ENCODE measurements at places on chromosomes 3 and 15. TPM values are rescaled to one million over a fixed set of nuclear protein-coding genes. Genes with fewer than 3 reads are reported as not detected.

DNA sequence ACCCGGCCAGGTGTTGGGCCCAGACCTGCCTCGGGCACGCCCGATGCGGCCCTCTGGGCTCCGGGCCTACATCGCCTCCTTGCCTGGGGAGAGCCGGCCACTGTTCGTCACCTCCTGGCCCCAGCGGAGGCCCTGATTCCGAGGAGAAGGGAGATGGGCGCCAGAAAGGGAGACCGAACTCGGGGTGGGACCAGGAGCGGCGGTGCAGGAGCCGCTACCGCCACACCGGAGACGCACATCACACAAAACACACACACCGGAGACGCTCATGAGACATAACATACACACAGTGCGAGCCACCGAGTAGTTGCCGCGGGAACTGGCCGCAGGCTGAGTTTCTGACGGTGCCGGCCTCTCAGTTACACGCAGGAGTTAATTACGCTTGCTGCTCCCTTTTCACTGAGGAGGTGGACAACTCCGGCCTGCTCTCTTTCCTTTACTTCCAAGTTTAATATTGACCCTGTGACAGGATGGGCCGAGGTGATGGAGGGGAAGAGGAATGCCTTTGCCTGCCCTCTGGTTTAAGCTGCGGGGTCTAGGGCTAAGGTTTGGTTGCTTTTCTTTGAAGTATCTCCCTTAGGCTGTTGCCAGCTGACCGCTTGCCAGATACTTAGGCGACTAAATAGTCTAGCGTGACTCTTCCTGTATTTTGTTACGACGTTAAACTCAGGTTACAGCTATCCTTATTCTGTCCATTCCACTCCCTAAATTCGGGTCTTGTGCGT, 570 bp downstream of the PCNP start:
- DNase-seq, result peak; percentile 46

The GABRB3 gene
- total RNA-seq, result 0.91 TPM

The GMNC gene
- total RNA-seq, result not detected

DNA sequence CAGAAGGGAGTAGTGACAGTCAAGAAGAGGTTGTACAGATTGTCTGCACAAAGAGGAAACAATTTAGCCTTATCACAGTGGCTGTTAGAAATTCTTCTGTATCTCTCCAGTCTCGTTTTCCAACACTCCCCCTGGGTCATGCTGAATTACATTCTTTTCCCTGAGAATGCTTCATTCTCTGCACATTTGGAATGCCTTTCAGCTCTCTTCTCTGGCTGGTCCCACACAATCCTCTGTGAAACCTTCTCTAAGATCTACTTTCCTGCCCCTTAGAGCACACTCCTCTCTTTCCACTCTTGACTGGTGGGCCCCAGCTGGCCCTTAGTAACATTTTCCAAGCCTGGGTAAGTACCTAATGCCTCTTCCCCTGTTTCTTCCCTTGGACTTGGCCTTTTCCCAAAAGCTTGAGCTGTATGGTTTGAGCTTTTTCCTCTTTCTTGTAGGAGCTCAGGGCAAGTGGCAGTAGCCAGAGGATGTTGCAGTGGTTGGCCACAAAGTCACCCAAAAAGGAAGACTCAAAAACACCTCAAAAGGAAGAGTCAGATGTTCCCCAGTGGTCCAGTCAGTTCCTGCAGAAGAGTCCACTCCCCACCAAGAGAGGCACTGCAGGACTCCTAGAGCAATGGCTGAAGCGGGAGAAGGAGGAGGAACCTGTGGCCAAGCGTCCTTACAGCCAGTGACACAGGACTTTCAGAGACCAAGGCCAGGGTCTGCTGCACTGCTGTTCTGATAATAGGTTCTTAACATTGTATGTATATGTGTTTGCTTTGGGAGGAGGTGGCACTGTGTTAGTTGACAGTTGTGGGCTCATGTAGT, 25.7 kb downstream of the HMCES start:
- DNase-seq, result no peak
